ENCODE measurements at places on chromosomes 16 and 17. TPM values are rescaled to one million over a fixed set of nuclear protein-coding genes. Genes with fewer than 3 reads are reported as not detected.

GRCh38 chr16:79186196-79186595, 414.3 kb downstream of the MAF start:
- DNase-seq: no peak

- DNase-seq: no peak
These were observed 14.4 kb upstream of the DHRS7C start for GRCh38 chr17:9805769-9806168.

- no peak for DNase-seq
These were observed 48.9 kb downstream of the ERCC4 start for GRCh38 chr16:13968835-13969234.

ATP2C2 gene
- 0.18 TPM for total RNA-seq

TP53TG3B gene
- not detected for total RNA-seq

KRTAP2-2 gene
- not detected for total RNA-seq

ESRP2 gene
- 68.7 TPM for total RNA-seq
